ENCODE measurements at places on chromosomes 4 and X.

DNA sequence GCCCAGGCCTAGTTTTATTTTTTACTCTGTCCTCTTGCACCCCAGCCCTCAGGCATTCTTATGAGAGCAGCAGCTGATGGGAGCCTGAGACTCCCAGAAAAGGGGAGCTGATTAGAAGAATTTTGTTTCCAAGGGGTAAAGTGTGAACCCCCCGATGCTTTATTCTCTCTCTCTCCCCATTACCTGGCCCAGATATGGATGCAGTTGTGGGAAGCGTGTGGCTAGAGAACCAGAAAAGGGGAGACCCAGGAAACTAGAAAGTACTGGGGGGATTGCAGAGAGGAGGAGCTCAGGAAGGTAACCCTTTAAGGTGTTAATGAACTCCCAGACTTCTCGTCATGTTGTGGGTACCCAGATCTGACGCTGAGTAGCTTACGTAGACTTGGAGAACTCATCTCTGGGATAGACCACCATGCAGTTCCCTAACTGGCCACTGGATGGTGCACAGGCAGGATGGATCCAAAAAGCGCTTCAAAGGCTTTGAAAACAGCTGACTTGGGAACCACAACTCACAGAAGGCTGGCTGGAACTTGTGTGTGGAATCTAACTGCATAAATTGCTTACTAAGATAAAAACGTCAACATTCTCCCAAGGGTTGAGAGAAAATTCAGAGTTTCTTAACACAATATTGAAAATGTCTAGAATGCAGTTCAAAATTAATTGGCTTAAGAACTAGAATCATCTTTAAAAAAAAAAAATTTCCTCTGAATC is 64.7 kb downstream of the TBC1D14 start:
- H3K27me3 ChIP-seq, result no peaks in the 10 kb centered on the region
- no peak overlapping the region for H3K4me3 ChIP-seq
- no peak overlapping the region for H3K27ac ChIP-seq
- H3K36me3 ChIP-seq, result no peaks in the 10 kb centered on the region
- peaks cover 2% of the 10 kb centered on the region for H3K4me1 ChIP-seq

- H3K4me1 ChIP-seq, result peaks cover 5% of the 10 kb centered on the region
- no peak overlapping the region for H3K27ac ChIP-seq
- DNase-seq, result no peak
- no peaks in the 10 kb centered on the region for H3K36me3 ChIP-seq
- no peaks in the 10 kb centered on the region for H3K27me3 ChIP-seq
- H3K4me3 ChIP-seq, result no peak overlapping the region
Observed at GRCh38 chr4:42296196-42296595, 101.1 kb upstream of the SHISA3 start.

DNA sequence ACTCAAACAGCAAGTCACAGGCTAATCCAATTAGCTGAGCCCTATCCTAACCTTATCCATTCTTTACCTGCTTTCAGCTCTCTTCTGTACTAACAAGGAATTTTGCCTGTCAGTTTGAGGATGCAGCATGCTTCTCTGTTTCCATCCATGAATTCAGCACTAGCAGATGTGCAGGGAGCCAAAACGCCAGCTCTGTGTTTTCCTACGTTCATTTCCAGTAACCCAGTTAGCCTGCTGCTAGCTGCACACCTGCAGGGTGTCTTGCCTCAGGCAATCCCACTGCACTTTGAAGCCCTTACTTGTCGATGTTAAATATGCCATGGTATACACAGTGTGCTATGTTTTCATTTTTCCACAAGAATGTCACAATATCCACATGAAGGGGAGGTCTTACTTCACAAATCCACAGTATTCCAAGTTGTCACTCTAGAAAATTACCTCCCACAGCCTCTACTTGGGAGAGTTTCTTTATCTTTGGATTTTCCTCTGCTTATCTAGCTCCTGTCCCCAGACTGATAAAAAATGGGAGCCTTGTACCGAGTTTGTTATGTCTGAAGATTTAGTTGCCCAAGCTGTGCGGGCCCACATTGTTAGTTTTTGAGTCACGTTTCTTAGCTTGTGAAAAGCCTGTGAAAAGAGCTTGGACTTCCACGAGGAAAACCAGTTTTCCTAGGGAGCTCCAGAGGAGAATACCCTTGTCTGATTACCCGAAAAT is 127.6 kb upstream of the HHIP start:
- peak; percentile 77 for DNase-seq
- H3K27me3 ChIP-seq, result no peaks in the 10 kb centered on the region
- no peaks in the 10 kb centered on the region for H3K36me3 ChIP-seq
- H3K27ac ChIP-seq, result no peak overlapping the region
- H3K4me1 ChIP-seq, result peaks cover 6% of the 10 kb centered on the region

GRCh38 chr4:77014256-77014655 is 61.5 kb downstream of the CCNI start:
- H3K36me3 ChIP-seq, result peaks cover 3% of the 10 kb centered on the region
- H3K4me3 ChIP-seq, result no peak overlapping the region
- peaks cover 26% of the 10 kb centered on the region for H3K4me1 ChIP-seq
- H3K27me3 ChIP-seq, result no peaks in the 10 kb centered on the region
- no peak for DNase-seq

DNA sequence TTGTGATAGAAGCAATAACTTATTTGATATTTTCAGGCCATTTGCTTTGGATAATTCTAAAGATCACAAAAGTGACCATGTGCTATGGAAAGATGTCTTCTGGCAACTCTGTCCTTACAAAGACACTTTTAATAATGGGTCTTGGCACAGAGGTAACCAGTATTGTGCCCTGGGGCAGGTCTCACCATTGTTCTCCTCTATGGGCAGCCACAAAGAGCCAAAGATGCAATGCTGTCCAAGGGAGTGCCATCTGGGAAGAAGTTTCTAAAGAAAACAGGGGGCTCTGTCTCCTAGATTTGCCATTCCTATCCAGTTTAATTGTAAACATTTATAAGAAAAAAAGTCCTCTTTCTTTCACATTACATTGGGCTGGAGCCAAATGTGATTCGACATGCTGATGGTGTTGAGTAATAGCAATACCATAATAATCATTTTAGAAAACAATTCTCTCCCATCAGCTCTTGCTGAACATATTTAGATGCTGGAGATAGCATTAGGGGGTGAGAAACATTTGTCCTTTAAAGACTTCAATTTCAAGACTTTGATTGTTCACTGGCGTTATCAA is 179.9 kb downstream of the KIT start:
- no peaks in the 10 kb centered on the region for H3K27me3 ChIP-seq

DNA sequence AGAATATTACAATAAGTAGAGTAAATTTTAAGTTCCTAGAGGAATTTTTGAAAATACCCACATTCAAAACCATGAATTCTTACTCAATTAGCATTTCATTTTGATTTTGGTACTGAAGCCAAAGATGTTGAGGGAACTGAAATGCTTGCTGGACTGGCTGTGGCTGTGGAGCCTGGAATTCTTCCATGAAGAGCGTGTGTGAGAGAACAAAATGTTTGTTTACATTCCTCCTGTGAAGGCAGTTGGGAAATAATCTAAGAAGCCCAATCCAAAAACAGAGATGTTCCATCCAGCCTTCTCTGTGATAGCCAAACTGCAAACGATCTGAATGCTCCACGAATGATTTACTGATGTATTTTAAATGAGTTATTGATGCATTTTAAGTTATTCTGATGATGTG is 3.8 kb upstream of the ADH1B start:
- H3K27ac ChIP-seq, result no peak overlapping the region
- H3K36me3 ChIP-seq, result no peaks in the 10 kb centered on the region
- H3K27me3 ChIP-seq, result no peaks in the 10 kb centered on the region
- no peak overlapping the region for H3K4me3 ChIP-seq

DNA sequence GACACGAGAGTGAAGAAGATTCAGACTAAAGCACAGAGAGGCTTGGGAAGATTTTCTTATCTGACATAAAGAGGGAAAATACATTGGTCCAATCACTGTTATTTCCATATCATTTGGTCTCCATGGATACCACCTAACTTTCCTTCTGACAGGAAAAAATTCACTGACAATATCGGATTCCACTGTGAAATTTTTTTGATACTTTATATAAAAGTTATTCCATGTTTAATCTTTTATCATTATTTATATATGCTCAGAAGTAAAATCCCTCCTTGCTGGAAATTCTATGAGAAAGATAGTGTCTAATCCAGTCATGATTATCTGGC is 3.6 kb downstream of the IRF2 start:
- peaks cover 5% of the 10 kb centered on the region for H3K4me1 ChIP-seq
- H3K27ac ChIP-seq, result no peak overlapping the region
- H3K36me3 ChIP-seq, result no peaks in the 10 kb centered on the region
- no peak for DNase-seq
- no peak overlapping the region for H3K4me3 ChIP-seq

GRCh38 chr4:5815641-5816040 is 77.2 kb downstream of the CRMP1 start:
- peaks cover 6% of the 10 kb centered on the region for H3K36me3 ChIP-seq
- H3K27ac ChIP-seq, result no peak overlapping the region
- H3K4me3 ChIP-seq, result no peak overlapping the region
- no peaks in the 10 kb centered on the region for H3K4me1 ChIP-seq

DNA sequence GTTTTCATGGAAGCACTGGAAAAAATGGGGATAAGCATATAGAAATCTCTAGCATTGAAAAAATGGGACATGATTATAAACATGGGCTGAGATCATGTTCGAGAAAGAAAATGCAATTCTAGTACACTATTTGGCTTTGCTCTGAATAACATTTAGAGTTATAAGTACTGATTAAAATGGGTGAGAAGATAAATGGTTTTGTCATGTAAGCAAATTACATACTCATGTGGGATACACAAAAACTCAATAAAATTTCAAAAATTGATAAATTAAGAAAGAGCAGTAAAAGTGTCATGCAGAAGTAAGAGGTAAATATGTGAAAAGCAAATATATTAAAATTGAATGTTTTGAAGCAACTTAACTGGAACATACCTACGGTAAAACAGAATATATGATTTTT is 99.6 kb downstream of the GRIA2 start:
- no peak overlapping the region for H3K27ac ChIP-seq
- no peaks in the 10 kb centered on the region for H3K27me3 ChIP-seq
- no peaks in the 10 kb centered on the region for H3K36me3 ChIP-seq
- no peak for DNase-seq
- no peak overlapping the region for H3K4me3 ChIP-seq

DNA sequence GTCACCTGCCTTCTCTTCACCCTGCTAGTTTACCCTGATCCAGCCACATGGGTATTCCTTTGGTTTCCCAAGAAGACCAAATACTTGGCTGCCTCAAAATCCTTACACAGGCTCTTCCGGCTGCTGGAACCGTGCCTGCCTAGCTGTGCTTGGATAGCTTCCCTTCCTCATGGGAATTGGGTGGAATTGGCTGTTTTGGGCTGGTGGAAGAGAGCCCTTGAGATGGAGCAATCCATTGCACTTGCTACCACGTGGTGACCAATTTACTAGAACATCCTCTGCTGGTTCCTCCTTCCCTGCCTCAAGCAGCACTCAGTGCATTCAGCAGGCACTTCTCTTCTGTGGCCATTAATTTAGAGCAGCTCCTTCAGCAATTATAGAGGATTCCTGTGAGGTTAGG is 119.3 kb upstream of the AP1S2 start:
- H3K36me3 ChIP-seq, result no peaks in the 10 kb centered on the region
- no peak overlapping the region for H3K4me3 ChIP-seq
- H3K27ac ChIP-seq, result no peak overlapping the region
- no peak for DNase-seq
- no peaks in the 10 kb centered on the region for H3K27me3 ChIP-seq

- no peak for DNase-seq
- no peak overlapping the region for H3K27ac ChIP-seq
- no peak overlapping the region for H3K4me3 ChIP-seq
- H3K36me3 ChIP-seq, result no peaks in the 10 kb centered on the region
Observed at GRCh38 chr4:169383724-169384123, 113.0 kb upstream of the SH3RF1 start.

GRCh38 chr4:37604461-37604860 is 81.7 kb downstream of the RELL1 start:
- H3K27me3 ChIP-seq, result no peaks in the 10 kb centered on the region
- no peaks in the 10 kb centered on the region for H3K36me3 ChIP-seq
- DNase-seq, result no peak
- H3K4me3 ChIP-seq, result no peak overlapping the region

DNA sequence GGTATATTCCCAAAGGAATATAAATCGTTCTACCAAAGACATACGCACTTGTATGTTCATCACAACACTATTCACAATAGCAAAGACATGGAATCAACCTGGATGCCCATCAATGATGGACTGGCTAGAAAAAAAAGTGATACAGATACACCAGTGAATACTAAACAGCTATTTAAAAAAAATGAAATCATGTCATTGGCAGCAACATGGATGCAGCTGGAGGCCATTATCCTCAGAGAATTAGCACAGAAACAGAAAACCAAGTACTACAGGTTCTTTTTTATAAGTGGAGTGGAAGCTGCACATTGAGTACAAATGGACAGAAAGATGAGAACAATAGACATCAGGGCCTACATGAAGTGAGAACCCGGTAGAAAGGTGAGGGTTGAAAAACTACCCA is 81.4 kb downstream of the ANTXR2 start:
- no peak overlapping the region for H3K4me3 ChIP-seq
- H3K27me3 ChIP-seq, result no peaks in the 10 kb centered on the region
- H3K36me3 ChIP-seq, result no peaks in the 10 kb centered on the region
- no peaks in the 10 kb centered on the region for H3K4me1 ChIP-seq
- no peak overlapping the region for H3K27ac ChIP-seq
- no peak for DNase-seq

DNA sequence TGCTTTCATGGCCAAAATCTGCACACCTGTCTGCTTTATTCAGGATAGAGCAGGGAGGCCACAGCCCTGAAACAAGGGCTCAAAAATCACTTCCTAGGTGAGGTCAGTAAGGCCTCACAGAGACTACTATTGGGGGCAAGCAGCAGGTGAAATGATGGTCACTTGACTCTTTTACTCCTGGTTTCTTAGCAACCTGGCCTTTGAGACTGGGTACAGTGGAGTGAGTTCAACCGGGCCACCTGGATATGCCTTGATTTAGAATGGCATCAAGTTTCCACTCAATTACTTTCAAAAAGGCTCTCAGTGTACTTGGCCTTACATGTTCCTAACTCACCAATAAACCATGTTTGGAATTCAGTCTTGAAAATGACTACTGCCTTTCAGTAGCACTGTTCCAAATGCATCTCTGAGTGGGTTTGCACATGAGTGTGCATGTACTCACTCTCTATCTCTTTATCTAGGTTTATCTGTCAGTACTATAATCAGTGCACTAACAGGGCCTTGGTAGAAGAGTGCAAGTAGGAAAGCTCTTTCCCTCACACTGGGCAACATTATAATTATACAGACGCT is 388.2 kb downstream of the OPHN1 start:
- no peaks in the 10 kb centered on the region for H3K4me1 ChIP-seq
- no peak overlapping the region for H3K27ac ChIP-seq
- H3K4me3 ChIP-seq, result no peak overlapping the region
- H3K27me3 ChIP-seq, result no peaks in the 10 kb centered on the region
- H3K36me3 ChIP-seq, result no peaks in the 10 kb centered on the region
- DNase-seq, result no peak

GRCh38 chr4:92825256-92825655 is 521.5 kb downstream of the GRID2 start:
- H3K4me3 ChIP-seq, result no peak overlapping the region
- H3K27ac ChIP-seq, result no peak overlapping the region
- DNase-seq, result no peak
- no peaks in the 10 kb centered on the region for H3K36me3 ChIP-seq
- no peaks in the 10 kb centered on the region for H3K4me1 ChIP-seq
